ENCODE measurements at places on chromosomes 2 and 18.
A peak's percentile ranks its signal among the peaks of the same experiment; 100 is the strongest.

DNA sequence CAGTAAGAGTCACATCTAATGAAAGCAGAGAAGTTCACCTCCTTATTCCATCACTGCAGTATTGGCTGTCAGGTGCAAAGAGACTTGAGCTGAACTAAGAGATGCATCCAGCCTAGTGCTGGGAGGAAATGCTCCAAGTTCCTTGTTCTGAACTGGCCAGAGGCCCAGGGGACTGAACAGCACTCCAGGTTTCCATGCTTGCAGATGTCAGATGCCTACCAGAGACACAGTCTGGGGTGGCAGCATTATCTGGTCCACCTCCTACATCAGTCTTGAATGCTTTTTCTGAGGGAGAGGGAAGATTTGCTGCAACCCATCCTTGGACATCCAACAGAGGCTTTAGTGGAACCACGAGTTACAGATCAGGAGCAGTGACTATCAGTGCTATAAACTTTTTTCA, 331.3 kb downstream of the CYRIA start:
- DNase-seq = no peak

DNA sequence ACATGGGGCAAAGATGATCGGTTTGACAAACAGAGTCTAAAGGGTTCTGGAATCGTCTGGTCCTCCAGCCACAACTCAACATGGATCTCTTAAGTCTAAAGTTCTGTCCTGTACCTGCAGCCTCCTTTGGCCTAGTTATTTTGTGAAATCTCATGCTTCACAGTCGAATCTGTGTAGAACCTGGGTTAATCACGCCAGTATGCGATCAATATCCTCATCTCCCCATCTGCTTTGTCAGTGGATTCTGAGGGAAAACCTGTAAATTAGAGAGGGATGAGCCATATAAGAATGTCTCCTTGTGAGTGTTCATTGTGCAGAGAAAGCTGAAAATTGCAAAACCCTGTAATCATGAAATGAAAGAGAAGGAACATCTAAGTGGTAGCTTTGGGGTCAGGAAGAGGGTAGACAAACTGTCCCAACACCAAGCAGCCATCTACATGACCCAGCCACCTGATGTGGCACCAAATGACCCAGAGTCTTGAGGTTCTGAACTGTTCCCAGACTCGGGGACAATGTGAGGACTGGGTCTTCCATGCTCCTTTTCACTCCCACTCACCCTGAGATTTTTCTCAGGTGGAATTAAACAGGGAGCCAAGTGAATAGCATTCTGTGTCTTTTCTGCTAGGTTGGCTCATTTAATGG, 175.6 kb downstream of the ALPK2 start:
- DNase-seq = no peak

GRCh38 chr2:154698296-154698720, at the start of gene KCNJ3:
KCNJ3 (plus strand) TSS chr2:154698695; CDS start chr2:154698776, 81 bp downstream.
- DNase-seq = peak; percentile 37

DNA sequence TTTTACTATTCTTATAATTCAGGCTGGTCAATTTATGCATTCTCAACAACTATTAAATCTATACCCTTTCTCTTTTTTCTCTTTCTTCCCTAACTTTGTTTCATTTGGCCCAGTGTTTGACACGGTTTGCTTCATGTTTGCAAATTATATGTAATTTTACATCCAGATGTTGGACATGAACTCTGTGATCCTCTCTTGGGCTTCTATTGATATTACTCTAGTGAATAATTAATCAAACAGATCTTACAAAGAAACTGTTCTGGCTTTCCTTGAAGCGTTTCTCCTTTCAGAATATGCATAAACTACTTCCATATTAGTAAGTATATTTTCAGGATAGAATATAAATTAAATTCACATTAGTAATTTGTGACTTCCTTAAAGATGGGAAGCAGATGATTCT, 225.1 kb upstream of the TMEFF2 start:
- DNase-seq = no peak

DNA sequence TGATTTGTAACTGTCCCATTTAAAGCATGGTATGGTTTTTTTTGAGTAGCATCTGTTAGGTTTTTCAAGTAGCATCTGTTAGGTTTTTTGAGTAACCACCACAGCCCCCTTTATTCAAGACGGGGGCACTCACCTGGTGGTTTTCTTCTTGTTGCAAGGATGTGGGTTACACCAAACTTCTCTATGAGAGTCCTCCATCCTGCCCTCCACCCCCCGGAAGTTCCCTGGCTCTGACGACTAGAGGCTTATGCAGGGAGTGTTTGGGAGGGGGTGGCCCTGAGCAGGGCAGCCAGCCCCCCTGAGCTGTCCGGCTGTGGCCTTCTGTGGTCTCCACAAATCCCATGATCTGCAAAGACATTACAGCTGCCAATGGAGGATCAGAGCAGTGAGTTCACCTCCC, 39.3 kb downstream of the MTCL1 start:
- no peak for DNase-seq

DNA sequence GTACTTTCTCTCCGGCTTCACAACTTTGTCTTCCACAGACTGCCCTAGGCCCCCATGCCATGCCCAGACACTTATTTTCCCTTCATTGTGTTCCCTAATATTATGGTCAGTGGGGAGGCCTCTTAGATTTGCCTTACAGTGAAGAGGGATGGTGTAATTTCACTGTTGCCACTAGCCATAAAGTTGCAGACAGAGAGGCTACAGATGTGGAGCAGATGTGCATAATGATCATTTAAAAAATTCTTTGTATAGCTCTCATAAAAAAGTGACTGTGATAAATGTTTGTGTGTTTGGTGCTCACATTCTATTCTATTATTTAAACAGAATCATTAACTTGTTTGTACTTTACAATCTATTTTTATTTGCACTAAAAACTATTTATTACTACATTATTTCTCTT, 67.5 kb upstream of the FN1 start:
- DNase-seq = no peak

DNA sequence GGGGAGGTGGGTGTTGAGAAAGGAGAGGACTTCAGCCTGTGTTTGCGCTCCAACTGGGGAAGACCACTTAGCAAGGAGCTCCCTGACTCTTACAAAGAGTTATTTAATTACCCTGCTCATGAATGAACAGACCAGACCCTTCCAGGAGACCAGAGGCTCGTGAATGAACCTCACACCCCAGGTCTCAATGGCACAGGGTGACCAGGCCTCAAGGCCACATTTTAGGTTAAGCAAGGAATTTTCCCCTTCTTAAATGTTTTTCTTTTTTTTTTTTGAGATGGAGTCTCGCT, 25.3 kb downstream of the SMAD7 start:
- peak; percentile 28 for DNase-seq

GRCh38 chr2:42978175-42978886, 185.9 kb upstream of the HAAO start:
- DNase-seq = peak; percentile 30
